Large intestine (tissue), 12 donors: ENCODE measurements at places on chromosomes 13 and 19.

DNA sequence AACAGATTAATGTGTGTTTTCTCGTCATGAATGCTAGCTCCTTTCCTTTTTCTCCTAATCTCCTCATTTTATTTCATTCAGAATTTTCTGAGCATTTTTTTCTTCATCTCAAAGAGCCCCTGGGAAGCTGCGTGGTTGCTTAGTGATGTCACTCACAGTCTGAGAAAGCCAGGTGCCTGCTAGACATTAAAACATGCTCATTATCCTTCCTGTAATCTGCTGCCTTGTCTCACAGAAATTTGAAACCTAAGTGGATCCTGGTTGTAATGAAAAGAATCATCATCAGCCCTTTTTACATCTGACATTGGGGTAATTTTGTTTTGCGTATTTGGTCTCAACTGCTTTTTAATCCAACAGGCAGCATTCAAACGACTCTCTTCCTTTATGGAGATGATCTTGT, 108.2 kb upstream of the RNF113B start:
- no peak for DNase-seq

DNA sequence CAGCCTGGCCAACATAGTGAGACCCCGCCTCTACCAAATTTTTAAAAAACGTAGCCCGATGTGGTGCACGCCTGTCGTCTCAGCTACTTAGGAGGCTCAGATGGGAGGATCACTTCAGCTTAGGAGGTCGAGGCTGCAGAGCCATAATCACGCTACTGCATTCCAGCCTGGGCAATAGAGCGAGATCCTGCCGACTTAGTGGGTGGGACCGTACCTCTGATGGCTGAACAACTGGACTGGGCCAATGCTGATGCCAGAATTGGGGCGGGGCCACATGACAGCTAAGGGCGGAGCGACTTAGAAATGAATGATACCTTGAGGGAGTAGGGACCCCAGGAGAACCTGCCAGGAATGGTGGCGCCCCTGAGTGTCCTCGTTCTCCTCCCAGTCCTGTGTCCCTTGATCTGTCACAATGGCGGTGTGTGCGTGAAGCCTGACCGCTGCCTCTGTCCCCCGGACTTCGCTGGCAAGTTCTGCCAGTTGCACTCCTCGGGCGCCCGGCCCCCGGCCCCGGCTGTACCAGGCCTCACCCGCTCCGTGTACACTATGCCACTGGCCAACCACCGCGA, 3.6 kb downstream of the LTBP4 start:
- DNase-seq = peak; percentile 64

- DNase-seq = peak; percentile 73
These were observed 46.2 kb downstream of the ACTN4 start for GRCh38 chr19:38693380-38694223.

DNA sequence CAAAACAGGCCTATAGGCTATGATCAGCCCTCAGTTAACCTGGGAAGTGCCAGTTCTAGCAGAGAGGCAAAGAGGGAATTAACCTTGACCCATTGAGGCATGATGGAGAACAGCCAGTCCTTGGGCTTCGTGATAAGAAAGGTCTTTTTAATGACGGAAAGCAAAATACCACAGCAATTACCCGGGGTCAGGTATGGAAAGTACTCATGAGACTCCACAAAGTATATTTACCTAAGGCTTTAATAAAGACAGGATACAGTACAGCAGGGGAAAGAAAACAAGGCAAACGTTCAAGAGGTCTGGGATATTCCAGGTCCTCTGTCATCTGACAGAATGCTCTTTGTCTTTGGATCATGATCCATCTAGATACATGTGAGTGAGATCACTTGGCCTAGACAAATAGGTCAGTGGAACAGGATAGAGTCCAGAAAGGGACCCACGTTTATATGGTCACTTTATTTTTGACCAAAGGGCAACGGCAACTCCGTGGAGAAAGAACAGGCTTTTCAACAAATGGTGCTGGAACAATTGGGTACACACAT, 52.2 kb downstream of the WDFY2 start:
- DNase-seq = peak; percentile 52

GRCh38 chr13:76438050-76438449, 448.2 kb downstream of the KCTD12 start:
- no peak for DNase-seq

GRCh38 chr13:99967498-99967868, 4.1 kb downstream of the ZIC5 start:
- no peak for DNase-seq

DNA sequence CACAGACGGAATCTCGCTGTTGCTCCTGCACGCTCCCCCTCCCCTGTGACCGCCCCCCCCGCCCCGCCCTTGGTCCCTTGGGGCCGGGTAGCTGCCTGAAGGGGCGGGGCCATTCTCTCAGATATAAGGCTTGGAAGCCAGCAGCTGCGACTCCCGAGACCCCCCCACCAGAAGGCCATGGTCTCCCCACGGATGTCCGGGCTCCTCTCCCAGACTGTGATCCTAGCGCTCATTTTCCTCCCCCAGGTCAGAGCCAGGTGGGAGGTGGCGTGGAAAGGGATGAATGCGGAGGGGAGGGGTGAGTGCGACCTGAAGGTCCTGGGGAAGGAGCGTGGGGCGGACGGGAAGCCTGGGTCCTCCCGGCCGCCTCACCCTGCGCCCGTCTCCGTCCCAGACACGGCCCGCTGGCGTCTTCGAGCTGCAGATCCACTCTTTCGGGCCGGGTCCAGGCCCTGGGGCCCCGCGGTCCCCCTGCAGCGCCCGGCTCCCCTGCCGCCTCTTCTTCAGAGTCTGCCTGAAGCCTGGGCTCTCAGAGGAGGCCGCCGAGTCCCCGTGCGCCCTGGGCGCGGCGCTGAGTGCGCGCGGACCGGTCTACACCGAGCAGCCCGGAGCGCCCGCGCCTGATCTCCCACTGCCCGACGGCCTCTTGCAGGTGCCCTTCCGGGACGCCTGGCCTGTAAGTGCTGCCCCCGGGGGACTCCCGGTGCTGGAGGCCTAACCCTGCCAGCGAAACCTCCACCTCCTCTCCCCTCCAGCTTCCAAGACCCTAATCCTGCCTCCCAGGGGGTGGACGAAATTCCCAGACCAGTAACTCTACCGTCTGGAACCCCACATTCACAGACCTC, at the start of gene DLL3:
TSS of gene DLL3 (plus strand) at position 150 of the 845 bp plus-strand sequence. CDS start at position 178, 28 bp downstream.
- DNase-seq = peak; percentile 35

DNA sequence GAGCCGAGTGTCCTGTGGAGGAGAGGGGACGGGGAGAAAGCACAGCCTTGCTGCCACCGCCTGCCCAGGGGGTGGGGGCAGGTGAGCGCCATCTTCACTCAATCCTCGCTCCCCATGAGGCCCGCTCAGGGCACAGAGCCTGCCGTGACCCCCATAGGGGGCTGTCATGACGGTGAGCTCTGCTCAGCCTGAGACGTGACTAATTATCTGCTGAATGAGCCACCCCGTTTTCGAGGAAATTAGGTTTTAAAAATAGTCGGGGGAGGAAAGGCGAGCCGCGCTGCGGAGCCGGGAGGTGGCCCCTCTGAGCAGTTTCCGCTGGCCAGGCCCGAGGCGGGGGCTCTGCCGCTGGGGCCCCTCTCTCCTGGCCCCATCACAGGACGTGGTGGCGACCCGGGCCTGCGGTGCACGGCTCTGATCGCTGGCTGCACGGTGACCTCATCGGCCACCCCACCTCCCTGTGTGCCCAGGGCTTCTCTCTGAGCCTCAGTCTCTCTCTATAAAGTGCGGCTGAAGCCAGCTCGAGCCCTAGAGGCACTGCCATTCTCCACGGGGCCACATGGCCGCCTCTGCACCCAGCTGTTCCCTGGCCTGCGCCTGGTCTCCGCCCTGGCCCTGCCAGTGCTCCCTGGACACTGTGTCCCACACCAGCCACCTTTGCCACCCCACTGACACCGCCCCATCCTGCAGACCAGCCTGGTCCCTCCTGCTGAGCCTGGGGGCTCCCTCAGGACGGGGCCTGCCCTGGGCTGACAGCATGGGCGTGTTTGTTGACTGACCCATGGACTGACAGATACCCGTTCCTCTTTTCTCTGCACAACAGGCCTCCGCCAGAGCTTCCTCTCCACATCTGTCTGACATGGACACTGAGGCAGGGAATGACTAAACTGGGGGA, 28.3 kb downstream of the PIP5K1C start:
- no peak for DNase-seq

- DNase-seq = no peak
These were observed 545.8 kb downstream of the LIG4 start for GRCh38 chr13:107669391-107669993.

DNA sequence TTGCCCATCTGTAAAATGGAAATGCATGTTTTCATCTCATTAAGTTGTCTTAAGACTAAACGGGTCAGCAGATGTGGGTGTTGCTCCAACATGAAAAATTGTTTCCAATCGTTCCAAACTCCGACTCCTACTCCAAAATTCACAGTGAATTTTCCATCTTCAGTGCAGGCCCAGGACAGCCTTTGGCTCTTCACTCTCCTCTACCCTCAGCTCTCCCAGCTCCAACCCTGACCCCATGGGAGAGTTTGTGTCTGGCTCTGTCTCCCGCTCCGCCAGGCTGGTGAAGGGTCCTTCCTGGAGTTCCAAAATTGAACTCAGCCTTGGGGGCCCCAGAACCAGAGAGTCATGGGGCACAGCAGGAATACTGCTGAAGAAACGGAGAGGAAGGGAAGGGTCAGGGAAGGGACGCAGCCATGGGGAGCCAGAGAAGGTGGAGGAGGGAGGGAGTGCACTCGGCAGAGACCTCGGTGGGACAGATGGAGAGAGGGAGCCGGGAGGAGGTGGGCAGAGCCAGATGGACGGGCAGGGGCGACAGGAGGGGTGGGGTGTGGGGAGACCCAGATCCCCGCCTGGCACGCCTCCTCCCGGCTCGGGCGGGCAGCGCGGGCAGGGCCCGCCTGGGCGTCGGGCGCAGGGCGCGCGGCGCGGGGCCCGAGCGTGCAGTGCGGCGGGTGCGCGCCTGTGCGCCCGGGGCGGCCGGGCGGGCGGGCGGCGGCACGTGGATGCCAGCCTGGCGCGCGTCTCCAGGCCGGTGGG, 45.6 kb downstream of the CELF5 start:
- no peak for DNase-seq

GRCh38 chr13:91278291-91278690, 69.2 kb upstream of the MIR17HG start:
- no peak for DNase-seq

- DNase-seq = no peak
These were observed 195.5 kb downstream of the KATNAL1 start for GRCh38 chr13:30111810-30112209.

DNA sequence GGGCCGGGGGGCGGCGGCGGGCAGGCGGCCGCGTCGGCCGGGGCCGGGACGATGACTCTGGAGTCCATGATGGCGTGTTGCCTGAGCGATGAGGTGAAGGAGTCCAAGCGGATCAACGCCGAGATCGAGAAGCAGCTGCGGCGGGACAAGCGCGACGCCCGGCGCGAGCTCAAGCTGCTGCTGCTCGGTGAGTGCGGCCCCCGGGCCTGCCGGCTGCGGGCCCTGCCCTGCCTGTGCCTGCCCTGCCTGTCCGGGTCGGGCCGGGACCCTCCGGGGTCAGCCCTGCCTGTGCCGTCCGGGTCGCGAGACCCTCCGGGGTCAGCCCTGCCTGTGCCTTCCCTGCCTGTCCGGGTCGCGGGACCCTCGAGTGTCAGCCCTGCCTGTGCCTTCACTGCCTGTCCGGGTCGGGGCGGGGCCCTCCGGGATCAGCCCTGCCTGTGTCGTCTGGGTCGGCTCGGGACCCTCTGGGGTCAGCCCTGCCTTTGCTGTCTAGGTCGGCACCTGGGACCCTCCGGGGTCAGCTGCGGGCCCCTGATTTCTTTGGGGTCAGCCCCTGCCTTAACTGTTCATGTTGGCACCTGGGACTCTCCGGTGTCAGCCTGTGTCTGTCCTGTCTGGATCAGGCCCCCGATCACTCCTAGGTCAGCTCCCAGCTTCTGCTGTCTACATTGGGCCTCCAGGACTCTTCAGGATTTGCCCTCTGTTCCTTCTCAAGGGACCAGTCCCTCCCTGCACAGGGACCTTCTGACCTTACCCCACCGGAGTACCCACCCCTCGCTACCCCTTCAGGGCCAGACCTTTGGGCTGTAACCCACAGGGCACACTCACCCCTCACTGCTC, 659 bp downstream of the GNA11 start:
- no peak for DNase-seq

- DNase-seq = peak; percentile 64
These were observed 920 bp upstream of the UBE2L5 start for GRCh38 chr13:30421093-30422053.

DNA sequence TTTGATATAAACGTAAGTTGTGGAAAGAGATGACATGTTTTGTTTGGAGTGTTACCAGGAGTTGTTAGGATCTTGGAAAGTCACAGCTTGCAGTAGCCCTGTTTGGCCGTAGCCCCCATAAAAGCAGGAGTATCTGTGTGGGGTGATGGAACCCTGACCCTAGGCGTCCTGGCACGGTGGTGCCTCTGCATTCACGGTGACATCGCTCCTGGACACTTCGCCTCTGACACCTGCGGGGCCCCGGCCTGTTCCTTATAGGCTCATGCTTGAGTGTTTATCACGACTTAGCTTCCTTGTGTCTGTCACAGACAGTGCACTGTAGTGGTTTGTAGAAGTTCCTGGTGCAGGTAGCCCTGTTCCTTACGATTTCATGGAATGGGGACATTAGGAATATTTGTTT, 74.2 kb downstream of the ATP11A start:
- DNase-seq = no peak

GRCh38 chr13:48653472-48653939, at the start of gene CYSLTR2:
TSS of gene CYSLTR2 (plus strand) at chr13:48653929. CDS start at chr13:48706818, 52,889 bp downstream.
- DNase-seq = peak; percentile 69
